ENCODE measurements at places on chromosomes 6 and 20. TPM values are rescaled to one million over a fixed set of nuclear protein-coding genes. Genes with fewer than 3 reads are reported as not detected.

- DNase-seq, result no peak
These were observed 67.0 kb downstream of the TMEM200A start for GRCh38 chr6:130432838-130433237.

The KIF13A gene
- 57.5 TPM for total RNA-seq

GRCh38 chr6:73955800-73956199, 259.8 kb downstream of the CD109 start:
- DNase-seq, result no peak

GRCh38 chr6:13425943-13426931, 61.2 kb downstream of the GFOD1 start:
- DNase-seq, result no peak

- DNase-seq, result no peak
These were observed 170.5 kb downstream of the FRK start for GRCh38 chr6:115890238-115890637.

The PPIL4 gene
- total RNA-seq, result 27.2 TPM

GRCh38 chr6:42745083-42745639, 742 bp downstream of the TBCC start:
- DNase-seq, result no peak

Data from prostate gland (tissue), 2 donors.